ENCODE measurements at places on chromosomes 11 and 22. TPM values are rescaled to one million over a fixed set of nuclear protein-coding genes. Genes with fewer than 3 reads are reported as not detected.

GRCh38 chr11:65165410-65166317, 4.4 kb upstream of the SPDYC start:
- no peak for DNase-seq

Gene CNGA4
- total RNA-seq: not detected

- DNase-seq: no peak
Measured at GRCh38 chr11:89736566-89736965, 26.5 kb downstream of the TRIM77 start.

Gene DYNC2H1
- total RNA-seq: 0.33 TPM

GRCh38 chr11:28169816-28170215, 61.6 kb downstream of the METTL15 start:
- DNase-seq: peak; percentile 14

All from K562 (cell line).